ENCODE measurements at places on chromosomes 7 and 10.

GRCh38 chr10:60453036-60453435 lies 63.4 kb upstream of the ANK3 start:
- DNase-seq = no peak

DNA sequence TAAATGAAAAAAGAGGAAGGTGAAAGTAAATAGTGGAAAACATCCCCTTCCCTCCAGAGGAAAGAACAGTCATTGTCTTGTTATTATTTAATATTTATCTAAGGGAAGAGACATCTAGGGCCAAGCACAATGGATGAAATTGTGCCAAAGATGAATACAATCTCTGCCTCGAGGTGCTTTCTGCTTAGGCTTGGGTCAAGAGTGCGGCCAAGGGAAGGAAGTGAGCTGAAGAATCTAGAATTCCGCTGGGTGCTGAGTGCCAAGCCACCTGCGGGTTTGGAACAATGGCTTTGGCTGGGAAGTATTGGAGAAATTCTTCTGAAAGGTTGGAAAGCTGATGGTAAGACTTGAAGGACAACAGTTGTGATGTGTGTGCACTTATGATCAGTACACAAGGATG lies 531.3 kb upstream of the FZD8 start:
- DNase-seq = no peak

DNA sequence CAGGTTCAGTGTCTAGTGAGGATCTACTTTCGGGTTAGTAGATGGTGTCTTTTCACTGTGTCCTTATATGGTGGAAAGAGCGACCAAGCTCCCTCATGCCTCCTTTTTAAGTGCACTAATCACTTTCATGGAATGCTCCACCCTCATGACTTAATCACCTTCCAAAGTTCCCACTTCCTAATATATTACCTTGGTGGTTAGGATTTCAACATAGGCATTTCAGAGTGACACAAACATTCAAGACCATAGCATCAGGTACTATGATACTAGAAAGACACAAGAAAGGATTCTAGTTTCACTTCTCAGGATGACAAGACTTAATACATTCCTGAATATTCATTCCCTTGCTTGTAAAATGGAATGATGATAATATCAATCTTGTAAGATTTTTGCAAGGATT lies 119.1 kb upstream of the FAM3C start:
- no peak for DNase-seq

GRCh38 chr7:152132812-152133211 lies 107.3 kb downstream of the GALNT11 start:
- no peak for DNase-seq

DNA sequence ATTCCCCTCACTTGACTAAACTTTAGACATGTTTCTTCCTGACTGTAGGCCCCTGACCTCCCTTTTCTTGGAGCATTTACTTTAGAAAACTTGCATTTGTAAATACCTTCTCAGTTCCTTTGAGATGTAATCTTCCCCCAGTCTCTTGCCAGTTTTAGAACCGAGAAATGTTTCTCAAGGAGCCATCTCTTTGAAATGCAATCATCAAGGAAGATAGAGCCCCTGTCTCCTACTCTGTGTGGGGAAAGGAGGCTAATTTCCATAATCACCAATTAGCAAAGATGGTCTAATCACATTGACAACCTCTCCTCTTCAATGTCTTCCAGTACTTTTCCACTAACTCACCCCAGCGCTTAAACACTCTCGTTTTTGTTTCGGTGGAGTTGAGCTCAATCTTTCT lies 70.0 kb upstream of the SMIM30 start:
- no peak for DNase-seq

- no peak for DNase-seq
Measured at GRCh38 chr10:131314799-131315198, 3.3 kb upstream of the TCERG1L start.

GRCh38 chr10:124632566-124632965 lies 111.6 kb downstream of the FAM53B start:
- no peak for DNase-seq

Data from NCI-H69 (cell line).